ENCODE measurements at places on chromosomes 5 and 9.

GRCh38 chr9:95506678-95507463 is 9.9 kb downstream of the PTCH1 start:
- no peak for DNase-seq

GRCh38 chr5:177421062-177421798 is 5.2 kb upstream of the GRK6 start:
- no peak for DNase-seq

- no peak for DNase-seq
Measured at GRCh38 chr5:137666901-137667300, 69.0 kb downstream of the KLHL3 start.

DNA sequence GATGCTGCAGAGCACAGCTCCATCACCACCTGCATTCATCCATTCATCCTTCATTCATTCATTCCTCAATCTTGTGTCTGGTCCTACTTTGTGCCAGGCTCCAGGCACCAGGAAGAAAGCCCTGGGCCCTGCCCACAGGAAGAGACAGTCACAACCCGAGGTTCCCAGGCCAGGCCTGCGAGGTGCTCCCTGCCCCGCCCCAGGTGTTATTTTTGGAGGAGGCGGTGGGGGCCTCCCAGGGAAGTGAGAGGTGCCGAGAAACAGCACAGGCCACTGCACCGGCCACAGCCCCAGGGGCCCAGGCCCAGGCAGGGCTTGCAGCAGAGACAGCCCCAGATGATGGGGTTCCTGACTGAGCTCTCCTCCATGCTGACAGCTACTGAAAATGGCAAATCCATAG is 33.4 kb downstream of the VAV2 start:
- DNase-seq = no peak

DNA sequence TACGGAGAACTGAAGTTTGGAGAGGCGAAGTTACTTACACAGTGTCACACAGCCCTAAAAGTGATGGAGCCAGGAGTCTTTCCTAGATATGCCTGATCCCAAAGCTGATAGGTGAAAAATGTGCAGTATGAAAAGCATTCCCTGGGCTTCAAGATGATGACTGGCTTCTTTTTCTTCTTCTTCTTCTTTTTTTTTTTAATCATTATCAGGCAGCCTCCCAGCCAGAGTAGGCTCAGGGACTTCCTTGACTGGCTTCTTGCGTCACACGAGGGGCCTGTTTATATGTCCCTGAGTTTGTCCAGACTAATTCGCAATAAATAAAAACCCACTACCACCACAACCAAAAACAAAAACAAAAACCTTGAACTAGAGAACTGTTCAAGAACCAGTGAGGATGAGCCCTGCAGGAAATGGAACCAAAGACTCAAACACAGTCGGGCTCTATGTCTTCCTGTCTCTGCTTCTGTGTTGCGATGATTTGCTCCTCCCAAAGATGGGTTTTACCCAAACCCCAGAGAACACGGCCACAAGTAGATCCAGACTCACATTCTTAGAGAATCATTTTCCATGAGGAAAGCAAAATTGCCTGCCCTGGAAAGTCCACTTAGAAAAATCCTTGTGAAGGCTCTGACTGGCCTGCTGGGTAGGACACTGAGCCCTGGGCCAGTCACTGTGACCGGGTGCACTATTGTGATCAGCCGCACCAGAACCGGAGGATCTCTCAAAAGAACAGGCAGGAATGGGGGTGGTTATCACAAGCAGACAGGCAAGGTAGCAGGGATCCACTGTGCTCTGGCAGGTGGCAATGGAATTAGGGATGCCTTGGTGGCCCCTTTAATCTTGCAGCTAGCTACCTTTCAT is 38.0 kb upstream of the ADAM19 start:
- DNase-seq = no peak

GRCh38 chr9:30591461-30591860 is 1793.0 kb upstream of the ACO1 start:
- no peak for DNase-seq

- DNase-seq = no peak
Measured at GRCh38 chr5:132704875-132705274, 31.1 kb downstream of the IL4 start.
